NB4 (cell line): ENCODE measurements at places on chromosomes 6 and 20.

GRCh38 chr20:47300071-47300470 is 56.4 kb downstream of the ZMYND8 start:
- DNase-seq = no peak

DNA sequence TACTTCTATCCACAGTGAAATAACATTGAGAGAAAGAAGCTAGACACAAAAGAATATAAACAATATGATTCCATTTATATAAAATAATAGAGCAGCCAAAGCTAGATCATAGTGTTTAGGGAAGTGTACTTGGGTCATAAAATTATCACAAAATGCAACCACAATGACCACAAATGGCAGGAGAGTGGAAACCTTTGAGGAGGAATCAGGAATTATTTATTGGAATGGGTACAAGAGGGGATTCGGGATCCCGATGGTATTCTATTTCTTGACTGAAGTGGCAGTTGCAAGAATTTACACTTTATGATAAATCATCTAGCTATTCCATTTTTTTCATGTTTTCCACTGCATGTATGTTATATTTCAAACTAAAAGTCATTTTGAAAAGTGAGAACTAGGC is 76.1 kb downstream of the IPCEF1 start:
- DNase-seq = no peak

DNA sequence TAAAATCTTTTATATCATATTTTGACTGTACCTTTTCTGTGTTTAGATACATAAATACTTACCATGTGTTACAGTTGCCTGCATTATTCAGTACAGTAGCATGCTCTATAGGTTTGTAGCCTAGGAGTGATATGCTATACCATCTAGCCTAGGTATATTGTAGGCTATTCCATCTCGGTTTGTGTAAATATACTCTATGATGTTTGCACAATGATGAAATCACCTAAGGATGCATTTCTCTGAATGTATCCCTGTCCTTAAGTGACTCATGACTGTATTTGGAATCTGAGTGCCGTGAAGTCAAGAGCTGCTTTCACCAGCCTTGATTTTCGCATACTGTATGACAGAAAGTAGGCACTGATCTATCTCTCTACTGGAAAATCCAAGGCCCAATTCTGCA is 129.9 kb downstream of the UTRN start:
- DNase-seq = no peak

DNA sequence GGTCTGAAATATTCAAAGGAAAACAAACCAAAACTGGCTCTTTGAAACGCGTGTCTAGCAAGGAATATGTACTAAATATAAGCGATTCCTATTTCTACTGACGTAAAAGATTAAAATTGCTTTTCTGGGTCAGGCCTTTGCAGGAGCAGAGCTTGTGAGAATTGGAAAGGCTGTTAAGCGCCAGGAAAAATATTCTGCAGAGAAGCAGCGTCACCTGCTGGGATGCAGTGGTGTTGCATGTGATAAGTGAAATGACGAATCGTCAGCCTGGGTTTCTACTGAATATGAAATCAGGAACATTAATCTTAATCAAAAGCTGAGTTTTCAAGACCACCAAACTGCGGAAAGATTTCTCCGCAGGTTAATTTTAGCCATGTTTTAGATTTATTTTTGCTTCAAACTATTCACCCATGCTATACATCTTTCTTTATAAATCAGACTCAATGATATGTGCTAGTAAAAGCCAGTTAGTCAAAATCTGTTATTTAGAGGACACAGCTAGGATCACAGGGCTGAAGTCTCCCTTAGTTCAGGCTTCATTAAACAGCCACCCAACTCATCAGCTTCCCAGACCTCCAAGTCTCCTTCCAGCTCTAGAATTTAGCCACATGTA is 67.4 kb downstream of the ALDH8A1 start:
- DNase-seq = peak; percentile 73

GRCh38 chr6:85726206-85726605 is 83.5 kb upstream of the SYNCRIP start:
- peak; percentile 16 for DNase-seq

DNA sequence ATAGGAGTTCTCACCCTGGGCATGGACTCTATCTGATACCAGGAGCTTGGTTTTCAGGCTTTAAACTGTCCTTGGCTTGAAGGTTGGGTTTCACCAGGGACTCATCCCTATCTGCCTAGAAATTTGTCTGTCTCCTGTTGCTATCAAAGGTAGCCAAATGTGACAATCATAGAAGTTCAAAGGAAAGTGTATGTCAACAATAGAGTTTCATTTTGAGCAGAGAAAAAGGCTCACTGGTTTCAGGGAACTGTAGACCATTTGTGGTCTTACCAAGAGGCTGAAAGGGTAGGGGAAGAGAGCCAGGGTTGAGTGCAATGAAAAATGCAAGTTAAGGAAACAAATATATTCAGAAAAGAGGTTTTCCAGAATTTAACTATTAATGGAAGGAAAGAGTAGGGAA is 966.8 kb upstream of the CITED2 start:
- DNase-seq = no peak

DNA sequence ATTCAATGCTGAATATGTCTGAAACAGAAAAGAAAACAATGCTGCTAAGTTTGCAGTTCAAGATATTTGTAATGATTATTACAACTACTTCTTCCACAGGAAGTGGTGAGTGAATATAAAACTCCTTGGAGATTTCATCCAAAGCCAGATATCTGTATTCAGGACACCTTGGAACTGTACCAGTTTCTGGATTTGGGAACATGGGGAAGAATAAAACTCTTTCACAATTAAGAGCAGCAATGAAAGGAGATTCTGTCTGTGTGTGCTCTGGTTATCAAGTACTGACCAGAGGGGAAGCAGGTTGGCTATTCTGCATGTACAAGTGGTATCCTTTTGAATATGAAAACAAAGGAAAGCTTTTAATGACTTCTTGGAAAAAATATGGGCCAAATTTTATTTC is 21.1 kb downstream of the ELOVL2 start:
- no peak for DNase-seq

DNA sequence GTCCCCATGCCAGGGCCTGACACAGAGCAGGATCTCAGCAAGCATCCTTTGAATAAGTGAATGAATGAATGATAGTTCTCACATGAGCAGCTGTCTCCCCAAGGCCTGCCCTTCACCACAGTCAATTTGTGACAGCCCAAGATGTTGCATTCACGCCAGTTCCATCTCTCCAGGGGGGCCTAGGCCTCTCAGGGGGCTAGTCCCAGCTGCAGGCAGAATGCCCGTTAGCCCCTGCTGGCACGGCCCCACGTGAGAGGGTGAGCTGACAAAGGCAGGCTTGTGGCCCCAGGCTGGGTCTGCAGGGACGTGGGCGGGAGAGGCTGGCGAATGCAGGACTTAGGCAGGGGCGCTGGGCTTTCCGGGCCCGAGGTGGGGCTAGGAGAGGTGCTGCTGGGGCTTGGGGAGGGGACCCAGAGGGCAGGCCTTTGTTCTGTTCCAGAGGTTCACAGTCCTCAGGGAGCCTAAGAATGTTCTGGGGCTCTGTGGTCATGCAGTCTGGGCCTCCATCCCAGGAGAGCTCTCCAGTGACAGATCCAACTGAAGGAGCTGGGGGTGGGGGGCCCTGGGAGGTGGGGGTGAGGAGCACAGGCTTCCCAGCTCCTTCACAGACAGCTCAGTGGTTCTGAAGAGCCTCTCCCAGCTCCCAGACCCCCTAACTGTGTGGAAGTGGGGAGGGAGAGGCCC is 30.5 kb upstream of the TLDC2 start:
- DNase-seq = no peak

DNA sequence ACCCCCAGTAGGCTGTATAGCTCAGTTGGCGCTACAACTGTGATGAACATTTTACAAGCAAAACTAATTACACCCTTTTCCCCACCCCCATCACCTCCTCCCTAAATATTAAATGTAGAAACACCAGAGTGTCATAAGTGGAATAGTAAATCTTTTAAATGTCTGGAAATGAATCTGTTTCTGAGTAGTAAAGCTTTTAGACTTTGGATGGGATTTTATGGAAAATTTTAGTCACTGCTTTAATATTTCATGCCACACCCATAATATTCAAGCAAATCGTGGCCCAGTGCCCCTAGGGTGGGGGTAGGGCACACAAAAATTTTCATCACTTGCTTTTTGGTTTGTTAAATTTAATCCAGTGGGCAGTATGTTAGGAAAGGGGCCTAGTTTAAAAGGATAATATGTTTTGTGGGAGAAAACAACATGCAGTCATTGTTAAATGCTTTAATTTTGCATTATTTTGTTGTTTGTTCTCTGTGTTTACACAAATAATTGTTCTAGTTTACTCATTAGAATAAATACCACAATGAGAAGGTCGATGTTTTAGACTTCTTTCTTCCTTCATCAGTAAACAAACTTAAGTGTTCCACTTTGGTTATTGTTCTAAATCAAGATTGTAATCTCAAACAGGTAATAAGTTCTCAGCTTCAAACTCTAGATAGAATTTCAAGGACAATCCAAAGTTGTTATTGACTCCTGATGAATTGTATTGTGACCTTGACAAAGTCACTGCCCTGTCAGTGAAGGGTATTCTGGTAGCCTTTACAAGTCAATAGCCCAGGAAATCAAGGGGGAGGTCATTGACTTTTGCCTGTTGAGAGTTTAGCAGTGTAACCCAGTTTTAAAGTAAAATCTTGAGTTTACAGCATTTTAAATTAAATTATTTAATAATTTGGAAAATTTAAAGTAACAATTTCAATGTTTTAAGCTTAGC is 79.2 kb downstream of the CBFA2T2 start:
- DNase-seq = no peak

DNA sequence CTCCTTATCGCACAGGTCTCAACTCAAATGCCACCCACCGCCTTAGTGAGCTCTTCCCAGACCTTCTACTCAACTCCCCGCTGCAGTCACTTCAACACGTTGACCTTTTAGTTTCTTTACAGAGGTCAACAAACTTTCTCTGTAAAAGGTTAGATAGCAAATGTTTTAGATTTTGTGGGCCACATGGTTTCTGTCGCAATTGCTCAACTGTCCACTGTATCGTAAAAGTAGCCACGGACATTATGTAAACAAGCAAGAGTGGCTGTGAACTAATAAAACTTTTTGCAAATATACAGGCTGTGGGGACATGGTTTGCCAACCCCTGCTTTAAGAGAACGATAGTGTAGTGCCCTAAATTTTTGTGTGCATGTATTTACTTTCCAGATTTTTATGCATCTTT is 247.6 kb upstream of the TSHZ2 start:
- DNase-seq = no peak

- no peak for DNase-seq
These were observed 303.1 kb upstream of the CDYL start for GRCh38 chr6:4472969-4473642.

DNA sequence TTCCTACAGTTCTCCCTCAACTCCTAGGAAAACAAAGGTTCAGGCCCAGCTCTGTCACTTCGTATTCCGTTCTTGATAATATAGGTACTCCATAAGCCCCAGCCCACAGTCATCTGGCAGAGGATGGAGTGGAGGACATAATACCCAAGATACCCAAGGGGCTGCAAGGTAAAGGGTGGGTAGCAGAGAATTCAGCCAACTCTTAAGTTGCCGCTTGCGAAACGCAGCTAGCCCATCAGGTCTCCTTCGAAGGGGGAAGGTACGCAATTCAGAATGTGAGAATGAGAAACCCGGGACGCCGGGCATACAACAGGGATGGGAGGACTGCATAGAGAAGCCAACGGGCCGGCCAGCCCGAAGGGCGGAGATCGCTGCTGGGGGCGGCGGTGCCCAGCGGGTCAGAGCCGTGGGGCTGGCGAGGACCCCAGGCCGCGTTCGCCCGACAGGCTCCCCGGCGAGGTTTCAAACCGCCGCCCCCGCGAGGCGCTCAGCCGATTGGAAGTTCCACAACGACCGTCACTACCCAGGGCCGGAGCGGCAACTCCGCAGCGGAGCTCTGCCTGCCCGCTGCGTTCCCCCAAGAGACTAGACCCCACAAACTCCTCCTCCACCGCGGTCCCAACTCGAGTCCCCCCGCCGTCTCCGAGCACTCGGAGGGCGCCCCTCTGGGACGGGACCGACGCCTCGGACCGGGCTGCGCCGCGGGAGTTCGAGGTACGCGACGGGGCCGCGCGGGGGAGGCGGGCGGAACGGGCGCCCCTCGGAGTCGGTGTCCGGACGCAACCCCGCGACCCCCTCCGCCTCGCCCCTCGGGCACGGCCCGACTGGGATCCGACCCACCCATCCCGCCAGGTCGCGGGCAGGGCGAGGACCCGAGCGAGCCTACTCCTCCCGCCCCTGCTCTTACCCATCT is 911 bp downstream of the CDK19 start:
- DNase-seq = peak; percentile 88

DNA sequence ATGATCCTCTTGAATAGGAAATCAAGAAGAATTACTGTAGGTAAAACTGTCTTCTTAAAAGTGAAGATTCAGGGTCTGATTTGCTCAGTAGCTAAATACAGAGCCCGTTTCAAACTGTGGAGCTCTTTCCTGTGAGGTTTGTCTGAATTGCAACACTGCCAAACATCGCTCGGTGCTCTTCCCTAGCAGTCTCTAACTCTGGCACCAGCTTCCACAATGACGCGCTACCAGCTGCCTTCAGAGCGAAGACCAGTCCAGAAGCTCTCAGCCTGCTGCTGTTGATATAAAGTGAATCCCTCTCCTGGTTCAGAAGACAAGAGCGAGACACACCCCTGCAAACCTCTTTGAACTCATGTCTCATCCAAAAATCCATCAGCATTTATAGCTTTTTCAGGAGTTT is 447.0 kb downstream of the LMBRD1 start:
- peak; percentile 9 for DNase-seq

DNA sequence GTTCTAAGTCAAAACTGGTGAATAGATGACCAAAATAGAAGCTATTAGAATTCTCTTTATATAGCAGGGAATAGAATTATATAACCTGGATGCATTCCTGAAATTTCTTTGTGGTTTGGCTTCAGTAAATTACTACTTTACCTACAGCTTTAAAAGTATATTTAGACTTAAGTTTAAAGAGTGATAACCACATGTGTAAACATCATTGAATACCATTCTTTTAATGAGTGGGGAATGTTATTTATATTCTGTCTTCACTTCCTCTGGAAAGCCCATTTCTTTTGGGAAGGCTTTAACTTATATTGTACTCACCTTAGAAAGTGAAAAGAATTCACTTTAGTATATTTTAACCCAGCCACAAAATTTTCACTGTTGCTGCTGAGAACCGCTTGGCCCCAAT is 39.1 kb downstream of the PLEKHG1 start:
- DNase-seq = no peak

DNA sequence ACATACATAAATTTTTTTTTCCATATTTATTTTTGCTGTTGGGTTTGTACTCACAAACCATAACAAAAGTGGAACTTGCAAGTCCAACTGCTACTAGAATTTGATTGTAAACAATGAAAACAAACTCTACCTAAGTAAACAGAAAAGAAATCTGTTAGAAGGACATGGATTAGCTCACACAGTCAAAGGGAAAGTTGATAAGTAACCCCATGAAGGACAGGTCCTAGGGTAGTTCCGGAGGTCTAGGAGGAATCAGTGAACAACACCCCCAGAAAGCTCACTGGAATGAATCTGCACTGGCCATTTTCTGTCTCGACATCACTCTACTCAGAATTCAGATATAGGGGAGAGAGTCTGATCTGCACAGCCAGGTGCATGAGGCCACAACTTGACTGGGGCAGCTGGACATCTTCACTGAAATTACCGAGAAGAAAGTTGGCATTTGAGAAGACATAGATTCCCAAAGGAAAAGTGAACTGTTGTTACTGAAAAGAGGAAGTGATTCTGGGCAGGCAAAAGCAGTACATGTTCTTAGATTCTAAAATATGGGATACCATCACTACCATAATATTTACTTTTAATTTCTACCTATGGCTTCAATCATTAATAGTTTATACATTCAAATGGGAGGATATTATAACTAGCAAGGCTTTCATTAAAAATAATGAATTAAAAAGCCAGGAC is 76.4 kb downstream of the HMGN3 start:
- DNase-seq = no peak
